ENCODE measurements at places on chromosomes 16 and 17. TPM values are rescaled to one million over a fixed set of nuclear protein-coding genes. Genes with fewer than 3 reads are reported as not detected.

HIGD1B gene
- not detected for total RNA-seq

TMEM204 gene
- total RNA-seq: not detected

DNAH3 gene
- total RNA-seq: 0.14 TPM

CPD gene
- 101 TPM for total RNA-seq

NPTX1 gene
- total RNA-seq: 0.67 TPM

HEATR9 gene
- total RNA-seq: not detected

HES7 gene
- 9.0 TPM for total RNA-seq

TBC1D3K gene
- not detected for total RNA-seq

GRCh38 chr16:51565184-51565583 lies 414.1 kb upstream of the SALL1 start:
- DNase-seq: no peak

DNA sequence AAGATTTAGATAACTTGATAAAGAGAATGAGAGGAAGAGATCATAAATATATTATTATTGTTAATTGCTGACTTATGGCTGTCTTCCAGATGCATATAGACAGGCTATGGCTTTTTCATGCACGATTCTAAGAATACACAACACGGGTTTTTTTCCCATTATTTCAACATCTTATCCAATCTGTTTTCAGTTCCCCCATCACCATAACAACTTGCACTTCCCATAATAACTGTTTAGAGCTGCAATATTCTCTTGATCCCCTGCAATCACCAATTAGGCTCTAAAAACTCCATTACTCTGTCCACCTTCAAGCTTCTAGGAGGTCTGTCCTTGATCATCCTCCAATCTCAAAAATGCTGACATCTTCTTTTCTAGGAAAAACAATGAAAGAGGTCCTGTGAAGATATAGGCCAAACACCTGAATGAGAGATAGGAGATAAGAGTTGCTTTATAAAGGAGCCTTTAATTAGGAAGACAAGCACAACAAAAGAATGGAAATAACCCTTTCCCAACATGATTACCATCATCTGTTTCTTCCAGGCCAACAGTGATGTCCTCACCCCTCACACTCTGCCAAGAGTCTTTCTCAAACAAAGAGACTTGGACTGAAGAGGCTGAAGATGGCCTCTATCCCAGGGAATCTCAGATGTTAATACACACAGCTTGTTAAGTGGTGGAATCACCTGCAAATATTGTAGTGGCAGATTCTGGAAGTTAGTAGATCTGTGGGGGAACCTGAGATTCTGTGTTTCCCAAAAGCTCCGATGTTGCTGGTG lies 32.2 kb upstream of the CCL2 start:
- no peak for DNase-seq

- DNase-seq: peak; percentile 48
These were observed 902 bp downstream of the ARHGAP27 start for GRCh38 chr17:45431531-45432404.

DNA sequence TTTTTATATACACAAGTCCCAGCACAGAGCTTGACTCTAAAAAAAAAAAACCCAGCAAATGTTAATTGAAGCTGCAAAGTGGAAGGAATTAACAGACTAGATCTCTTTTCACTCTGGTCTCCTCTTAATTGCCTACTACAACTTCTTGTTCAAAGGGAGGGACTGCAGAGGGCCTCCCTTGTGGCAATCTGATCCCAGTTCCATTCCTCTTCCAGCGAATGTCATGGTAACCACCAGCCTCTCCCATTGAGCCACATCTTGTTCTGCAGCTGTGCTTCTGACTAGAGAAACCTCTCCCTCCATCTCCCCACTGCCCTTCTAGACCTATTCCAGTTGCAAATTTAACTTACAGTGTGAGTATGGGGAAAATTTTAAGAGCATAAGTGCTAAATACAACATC lies 5.9 kb downstream of the SUPT6H start:
- no peak for DNase-seq

GRCh38 chr17:67443931-67444595 lies 67.0 kb downstream of the PITPNC1 start:
- DNase-seq: no peak

DNA sequence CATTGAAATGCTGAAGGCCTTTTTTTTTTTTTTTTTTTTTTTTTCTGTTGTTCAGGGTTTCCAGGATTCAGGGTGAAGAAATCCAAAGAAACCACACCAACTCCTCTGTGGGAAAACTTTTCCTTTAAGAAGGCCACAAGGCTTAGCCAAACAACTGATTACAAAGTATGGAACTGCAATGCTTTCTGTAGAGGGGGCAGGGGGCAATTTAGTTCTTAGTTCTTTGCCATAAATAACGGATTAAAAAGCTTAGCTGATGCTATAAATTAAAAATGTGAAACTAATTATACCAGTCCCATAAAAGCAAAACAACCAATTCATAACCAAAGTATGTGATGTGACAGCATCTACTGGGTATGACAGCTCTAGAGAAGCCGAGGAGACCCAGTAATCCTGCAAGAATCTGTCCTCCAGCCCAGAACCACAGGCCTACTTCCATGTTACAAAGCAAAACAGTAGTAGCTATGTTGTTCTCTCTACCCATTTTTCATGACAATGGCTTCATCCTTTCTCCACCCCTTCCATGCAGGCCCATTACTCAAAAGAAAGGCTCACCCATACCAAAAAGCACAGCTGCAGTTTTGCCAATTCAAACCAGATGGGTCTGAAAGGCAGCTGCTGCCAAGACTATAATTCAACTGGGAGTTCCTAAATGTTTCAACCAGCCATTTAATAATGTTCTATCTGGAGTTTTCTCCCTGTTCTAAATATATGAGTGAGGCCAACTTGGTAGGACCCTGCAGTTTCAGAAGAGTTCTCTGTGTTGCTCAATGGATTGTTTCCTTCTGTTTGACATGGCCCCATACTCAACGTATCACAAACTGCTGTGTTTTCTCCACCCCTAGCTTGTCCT lies 167.1 kb upstream of the ZFHX3 start:
- no peak for DNase-seq

DNA sequence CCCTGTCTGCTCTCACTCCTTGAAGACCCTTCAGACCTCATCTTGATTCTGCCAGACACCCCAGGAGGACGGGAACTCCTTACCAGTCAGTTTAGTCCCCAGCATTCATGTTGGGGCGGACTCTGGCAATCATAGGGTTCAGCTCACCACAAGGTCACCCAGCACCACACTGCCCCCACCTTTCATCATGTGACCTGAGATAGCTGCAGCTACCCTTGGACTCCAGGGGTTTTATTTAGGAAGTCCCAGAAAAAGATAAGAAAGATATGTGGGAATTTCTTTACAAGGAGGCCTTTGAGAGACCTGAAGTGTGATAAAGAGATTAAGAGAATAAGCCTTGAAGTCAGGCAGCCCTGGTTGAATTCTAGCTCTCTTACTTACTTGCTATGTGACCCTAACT lies 59.8 kb upstream of the NLK start:
- DNase-seq: no peak

- no peak for DNase-seq
These were observed 128.4 kb downstream of the HAPSTR1 start for GRCh38 chr16:9219813-9220212.

DNA sequence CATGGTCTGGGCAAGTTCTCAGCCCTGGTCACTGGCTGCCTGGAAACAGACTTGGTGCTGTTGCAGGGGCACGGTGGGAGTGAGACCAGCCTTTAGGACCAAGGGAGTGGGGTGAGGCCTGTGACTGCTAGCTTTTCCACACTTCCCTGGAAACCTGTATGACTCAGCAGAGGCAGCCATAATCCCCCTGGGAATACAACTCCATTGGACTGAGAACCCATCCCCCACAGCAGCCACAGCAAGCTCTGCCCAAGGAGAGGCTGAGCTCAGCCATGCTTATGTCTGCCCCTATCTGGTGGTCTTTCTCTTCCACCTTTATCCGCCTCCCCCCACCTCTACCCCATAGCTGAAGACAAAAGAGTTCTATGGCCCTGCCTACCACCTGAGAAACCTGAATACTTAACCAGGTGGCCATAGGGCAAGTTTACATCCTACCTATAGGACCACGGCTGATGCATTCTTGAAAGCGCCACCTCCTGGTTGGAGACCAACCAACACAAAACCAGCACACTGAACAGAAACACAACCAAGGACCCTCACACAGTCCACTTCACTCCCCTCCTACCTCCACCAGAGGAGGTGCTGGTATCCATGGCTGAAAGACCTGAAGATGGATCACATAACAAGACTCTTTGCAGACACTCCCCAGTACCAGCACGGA lies 816.2 kb upstream of the SOX9 start:
- no peak for DNase-seq

GRCh38 chr16:88920618-88921590 lies 54.4 kb upstream of the PABPN1L start:
- no peak for DNase-seq

GRCh38 chr17:32651084-32651483 lies 164.3 kb downstream of the CDK5R1 start:
- DNase-seq: no peak

- no peak for DNase-seq
These were observed 90.8 kb downstream of the DYNLRB2 start for GRCh38 chr16:80631581-80631980.

DNA sequence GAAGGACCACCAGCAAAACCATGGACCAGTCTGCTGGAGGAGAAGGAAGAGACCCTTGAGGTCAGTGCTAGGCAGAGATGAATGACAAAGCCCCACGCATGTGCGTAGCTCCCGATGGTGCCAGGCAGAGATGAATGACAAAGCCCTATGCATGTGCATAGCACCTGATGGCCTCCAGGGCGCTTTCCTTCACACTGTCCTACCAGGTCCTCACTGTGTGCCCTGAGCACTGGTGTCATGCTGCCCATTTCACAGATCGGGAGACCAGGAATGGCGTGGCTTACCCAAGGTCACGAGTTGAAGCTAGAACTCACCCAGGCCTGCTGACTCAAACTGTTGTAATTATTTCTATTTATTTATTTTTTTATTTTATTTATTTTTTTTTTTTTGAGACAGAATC lies 149.6 kb downstream of the KATNIP start:
- DNase-seq: no peak

DNA sequence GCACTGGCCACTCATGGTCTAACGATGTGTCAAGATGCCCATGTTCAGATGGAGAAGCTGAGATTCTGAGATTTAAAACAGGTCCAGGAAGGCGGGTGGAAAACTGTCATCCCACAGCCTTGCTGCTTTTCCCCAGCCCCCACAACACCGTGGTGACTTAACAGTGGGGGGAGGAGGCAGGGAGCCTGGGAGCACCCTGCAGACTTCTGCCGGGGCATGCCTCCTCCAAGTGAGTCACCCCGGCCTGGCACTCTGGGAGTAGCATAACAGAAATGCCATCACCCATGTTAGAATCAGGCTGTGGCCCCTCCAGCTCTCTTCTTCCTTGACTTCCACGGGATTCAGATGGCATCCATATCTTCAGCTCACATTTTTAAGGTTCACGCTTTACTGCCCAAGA lies 164.8 kb downstream of the CBLN1 start:
- DNase-seq: no peak

DNA sequence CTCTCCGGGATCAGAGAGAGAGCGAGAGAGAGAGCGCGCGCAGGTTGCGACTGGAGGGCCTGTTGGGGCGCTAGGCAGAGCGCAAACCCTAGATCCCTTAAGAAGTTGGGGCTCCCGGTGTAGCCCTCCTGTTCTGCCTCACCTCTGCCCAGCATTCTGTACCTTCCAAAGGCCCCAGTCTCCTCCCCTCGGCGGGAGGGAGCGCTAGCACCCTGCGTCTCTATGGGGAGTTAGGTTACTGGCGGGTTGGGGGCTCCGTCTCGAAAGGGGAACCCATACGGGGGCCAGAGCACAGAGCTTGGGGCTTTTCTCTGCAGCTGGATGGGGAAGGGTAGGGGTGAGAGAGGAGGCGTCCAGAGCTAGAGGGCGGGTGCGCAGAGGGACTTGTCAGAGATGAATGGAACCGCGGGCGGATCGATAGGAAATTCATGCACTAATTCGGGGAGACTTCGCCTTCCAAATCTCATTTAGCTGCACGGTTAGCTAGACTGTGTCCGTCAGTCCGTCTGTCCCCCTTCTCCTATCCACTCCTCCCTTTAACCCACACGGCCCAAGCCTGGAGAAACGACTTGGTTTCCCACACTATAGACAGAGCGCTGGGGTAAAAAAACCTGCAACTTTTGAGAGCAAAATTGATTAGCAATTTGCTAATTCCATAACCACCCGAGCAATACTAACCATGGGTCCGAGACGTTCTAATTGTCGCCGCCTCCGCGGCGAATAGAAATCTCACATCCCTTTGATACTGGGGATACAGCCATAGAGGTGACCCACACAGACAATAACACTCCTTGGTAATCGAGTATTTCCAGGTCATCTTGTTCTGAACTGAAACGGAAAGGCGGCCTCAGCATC lies 693 bp upstream of the HOXB4 start:
- DNase-seq: no peak

DNA sequence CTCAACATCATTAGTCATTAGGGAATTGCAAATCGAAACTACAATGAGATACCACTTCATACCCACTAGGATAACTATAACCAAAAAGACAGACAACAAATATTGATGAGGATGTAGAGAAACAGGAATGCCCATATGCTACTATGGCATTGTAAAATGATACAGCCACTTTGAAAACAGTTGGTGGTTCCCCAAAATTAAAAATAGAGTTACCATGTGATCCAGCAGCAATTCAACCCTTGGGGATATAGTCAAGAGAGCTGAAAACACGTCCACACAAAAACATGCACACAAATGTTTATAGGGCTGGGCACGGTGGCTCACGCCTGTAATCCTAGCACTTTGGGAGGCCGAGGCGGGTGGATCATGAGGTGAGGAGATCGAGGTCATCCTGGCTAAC lies 10.0 kb upstream of the PECAM1 start:
- no peak for DNase-seq

- DNase-seq: no peak
These were observed 10.2 kb downstream of the PIK3R5 start for GRCh38 chr17:8955021-8955959.

- DNase-seq: no peak
These were observed 13.8 kb upstream of the BCAR1 start for GRCh38 chr16:75264999-75265910.

DNA sequence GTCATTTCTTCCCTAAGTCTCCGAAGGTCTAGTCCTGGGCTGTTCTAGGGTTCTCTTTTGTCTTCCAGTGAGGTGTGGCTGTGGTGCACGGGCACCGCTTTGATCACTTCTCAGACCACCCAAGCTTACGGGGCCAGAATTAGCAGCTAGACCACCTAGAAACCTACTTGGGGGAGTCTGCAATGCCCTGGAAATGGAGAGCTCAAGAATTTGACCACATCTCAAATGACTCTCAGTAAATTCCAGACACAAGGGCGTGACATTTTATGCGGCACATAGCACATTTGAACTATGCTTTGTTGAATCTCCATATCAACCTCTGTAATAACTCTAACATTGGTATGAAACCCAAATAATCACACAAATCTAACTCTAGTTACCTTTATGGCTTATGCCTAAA lies 24.9 kb downstream of the TRIM16 start:
- DNase-seq: no peak

GRCh38 chr17:81002409-81003361 lies 11.0 kb downstream of the CHMP6 start:
- no peak for DNase-seq

GRCh38 chr17:40415390-40415789 lies 2.3 kb downstream of the TOP2A start:
- DNase-seq: peak; percentile 58

All from NCI-H460 (cell line).